Astrocyte (in vitro differentiated cells and primary cell): ENCODE measurements at places on chromosomes 2 and 18.

DNA sequence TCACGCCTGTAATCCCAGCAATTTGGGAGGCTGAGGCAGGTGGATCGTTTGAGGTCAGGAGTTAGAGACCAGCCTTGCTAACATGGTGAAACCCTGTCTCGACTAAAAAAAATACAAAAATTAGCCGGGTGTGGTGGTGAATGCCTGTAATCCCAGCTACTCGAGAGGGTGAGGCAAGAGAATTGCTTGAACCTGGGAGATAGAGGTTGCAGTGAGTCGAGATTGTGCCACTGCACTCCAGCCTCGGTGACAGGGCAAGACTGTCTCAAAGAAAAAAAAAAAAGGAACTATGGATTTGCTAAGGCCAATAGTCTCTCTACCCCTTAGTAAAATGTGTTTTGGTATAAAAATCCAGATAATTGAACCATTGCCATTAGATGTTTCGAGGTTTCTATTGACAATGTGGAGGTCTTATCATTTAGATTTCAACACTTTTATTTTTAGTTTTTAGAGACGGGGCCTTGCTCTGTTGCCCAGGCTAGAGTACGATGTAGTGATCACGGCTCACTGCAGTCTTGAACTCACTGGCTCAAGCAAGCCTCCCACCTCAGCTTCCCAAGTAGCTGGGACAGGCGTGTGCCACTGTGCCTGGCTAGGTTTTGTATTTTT is 1.1 kb upstream of the TXNDC2 start:
- no peak for DNase-seq

DNA sequence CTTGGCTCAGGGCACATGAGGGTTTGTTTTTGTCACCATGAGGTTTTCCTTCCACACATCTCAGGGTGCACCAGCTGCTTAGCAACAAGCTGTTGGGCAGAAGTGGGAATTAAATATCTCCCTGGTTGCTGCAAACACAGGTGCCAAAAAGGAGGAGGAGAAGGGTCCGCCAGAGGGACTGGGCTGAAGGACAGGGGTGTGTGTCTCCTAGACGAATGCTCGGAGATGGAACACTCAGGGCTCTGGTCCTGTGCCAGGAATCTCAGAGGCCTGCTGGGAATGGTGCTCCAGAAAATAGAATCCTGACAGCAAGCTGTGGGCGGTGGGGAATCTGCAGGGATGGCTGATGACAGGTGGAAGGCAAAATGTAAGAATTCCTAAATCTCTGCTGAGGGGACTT is 94.5 kb downstream of the VSNL1 start:
- no peak for DNase-seq

GRCh38 chr2:45821558-45822271 is 170.2 kb downstream of the PRKCE start:
- peak; percentile 69 for DNase-seq

GRCh38 chr2:223563462-223563861 is 38.7 kb downstream of the SCG2 start:
- peak; percentile 83 for DNase-seq

DNA sequence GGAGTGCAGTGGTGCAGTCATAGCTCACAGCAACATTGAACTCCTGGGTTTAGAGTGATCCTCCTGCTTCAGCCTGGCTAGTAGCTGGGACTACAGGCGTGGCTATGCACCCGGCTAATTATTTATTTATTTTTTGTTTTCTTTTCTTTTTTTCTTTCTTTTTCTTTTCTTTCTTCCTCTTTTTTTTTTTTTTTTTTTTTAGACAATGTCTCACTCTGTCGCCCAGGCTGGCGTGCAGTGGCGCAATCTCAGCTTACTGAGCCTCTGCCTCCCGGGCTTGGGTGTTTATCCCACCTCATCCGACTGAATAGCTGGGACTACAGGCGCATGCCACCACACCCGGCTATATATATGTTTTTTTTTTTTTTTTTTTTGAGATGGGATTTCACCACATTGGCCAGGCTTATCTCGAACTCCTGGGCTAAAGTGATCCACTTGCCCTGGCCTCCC is 1.4 kb upstream of the ANXA4 start:
- DNase-seq: no peak

GRCh38 chr2:3450385-3451010 is 68.8 kb downstream of the ADI1 start:
- DNase-seq: no peak

DNA sequence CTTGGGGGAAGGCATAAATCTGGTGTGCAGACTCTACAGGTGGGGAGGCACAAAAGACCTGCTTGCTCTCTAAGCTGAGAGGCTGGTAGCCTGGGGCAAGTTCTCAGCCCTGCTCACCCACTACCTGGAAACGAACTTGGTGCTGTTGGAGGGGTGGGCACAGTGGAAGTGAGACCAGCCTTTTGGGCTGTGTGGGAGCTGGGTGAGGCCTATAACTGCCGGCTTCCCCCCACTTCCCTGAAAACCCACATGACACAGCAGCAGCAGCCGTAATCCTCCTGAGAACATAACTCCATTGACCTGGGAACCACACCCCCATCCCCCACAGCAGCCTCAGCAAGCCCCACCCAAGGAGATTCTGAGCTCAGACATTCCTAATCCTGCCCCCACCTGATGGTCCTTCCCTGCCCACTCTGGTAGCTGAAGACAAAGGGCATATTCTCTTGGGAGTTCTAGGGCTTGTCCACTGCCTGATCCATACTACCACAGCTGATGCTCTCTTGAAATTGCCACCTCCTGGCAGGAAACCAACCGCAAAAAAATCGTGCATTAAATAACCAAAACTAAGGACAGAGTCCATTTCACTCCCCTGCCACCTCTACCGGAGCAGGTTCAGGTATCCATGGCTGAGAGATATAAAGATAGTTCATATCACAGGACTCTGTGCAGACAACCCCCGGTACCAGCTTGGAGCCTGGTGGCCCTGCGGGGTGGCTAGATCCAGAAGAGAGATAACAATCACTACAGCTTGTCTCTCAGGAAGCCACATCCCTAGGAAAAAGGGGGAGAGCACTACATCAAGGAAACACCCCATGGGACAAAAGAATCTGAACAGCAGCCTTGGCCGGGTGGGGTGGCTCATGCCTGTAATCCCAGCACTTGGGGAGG is 178.1 kb downstream of the NDUFA10 start:
- no peak for DNase-seq

GRCh38 chr2:71896385-71897136 is 251.1 kb downstream of the CYP26B1 start:
- DNase-seq: no peak

DNA sequence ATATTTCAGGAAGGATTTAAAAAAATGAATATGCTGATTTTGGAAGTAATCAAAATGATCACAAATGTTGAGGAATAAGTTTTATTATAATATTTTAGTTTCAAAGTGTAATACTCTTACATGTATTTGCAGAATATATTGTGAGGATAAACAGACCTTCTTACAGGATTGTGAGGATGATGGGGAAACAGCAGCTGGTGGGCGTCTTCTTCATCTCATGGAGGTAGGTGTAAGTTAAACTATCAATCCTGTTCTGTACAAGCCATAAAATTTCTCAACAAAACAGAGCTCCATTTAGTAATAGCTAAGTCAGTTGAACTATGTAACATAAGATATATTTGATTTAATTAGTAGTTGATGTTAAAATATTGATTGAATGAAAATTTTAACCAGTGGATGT is 12.5 kb upstream of the HRH4 start:
- no peak for DNase-seq

DNA sequence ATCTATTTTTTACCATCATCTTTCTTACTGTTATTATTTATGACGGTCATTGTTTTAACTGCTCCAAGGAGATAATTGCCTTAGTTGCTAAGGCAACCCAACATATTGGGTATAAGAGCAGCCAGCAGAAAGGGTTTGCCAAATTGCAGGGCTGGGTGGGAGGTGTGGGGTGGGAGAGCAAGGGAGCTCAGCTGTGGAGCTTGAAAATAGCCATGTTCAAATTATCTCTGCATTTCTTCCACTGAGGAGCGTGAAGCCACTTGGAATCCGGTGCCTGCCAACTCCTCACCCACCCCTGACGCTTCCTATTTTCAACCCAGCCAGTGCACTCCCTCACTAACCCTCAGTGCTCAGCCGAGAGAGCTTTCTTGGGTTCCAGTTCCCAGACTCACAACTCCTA is 60.8 kb downstream of the SETBP1 start:
- DNase-seq: no peak

DNA sequence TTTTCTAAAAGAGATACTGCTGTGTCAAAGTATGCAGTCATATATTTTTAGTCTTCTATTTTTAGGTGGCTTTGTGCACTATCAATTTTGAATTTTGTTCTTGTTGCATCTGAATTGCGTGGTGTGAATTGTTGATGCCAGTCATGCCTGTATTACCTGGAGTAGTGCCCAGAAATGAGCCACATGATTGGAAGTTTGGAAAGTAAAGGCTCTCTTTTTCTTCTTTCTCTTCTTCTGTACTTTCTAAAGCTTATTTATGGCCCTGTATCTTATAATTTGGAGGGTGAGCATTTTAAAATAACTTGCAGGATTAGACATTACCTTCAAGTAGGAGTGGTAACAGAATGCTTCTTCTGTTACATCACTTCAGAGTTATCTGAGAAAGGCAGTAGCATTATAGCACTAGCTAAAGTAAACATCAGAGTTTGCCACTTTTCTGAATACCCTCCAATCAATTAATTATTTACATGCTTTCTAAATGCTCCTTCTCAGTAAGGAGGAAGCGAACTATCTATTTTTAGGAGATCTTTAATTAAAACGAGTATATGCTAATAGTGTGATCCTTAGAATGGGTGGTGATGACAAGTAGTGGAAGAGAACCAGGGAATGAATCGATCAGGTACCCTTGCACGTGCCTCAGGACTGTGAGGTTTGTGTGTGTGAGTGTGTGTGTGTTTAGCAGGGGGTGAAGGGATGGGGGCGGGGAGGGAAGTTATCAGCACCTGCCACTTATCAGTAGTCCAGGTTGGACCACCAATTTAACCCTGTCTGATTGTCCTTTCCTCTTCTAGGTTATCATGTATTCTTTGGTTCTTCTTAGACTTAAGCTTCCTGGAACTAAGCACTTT is 112.5 kb downstream of the MAP3K20 start:
- peak; percentile 66 for DNase-seq

GRCh38 chr2:169291517-169291916 is 70.8 kb downstream of the LRP2 start:
- no peak for DNase-seq

- DNase-seq: no peak
Observed at GRCh38 chr2:176115883-176116813, at the start of gene HOXD10. Gene HOXD10 (plus strand): TSS chr2:176116778. CDS start chr2:176116834, 56 bp downstream.
